ENCODE measurements at places on chromosomes 1 and 21. TPM values are rescaled to one million over a fixed set of nuclear protein-coding genes. Genes with fewer than 3 reads are reported as not detected.
A peak's percentile ranks its signal among the peaks of the same experiment; 100 is the strongest.

- peak; percentile 77 for DNase-seq
Measured at GRCh38 chr21:45041351-45041805, 33.0 kb upstream of the ADARB1 start.

DNA sequence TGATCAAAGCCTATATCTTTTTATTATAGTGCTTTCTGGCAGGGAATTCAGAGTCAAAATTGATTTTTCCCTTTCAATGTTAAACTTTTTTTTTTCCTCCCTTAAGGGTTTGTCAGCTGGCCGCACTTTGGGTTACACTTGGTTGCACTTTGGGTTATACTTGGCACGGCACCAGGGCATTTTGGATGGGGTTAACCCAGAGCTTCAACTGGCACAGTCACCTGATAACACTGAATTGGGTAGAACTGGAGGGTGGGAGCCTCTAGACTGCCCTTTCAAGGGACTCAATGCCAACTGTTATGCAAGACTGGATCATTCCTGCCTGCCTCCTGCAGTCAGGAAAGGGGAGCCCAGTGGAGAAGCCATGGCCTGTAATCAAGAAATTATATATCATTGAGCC is 211.5 kb downstream of the KCNJ6 start:
- no peak for DNase-seq

- DNase-seq: no peak
Measured at GRCh38 chr1:206633708-206634121, 1.6 kb upstream of the DYRK3 start.

DNA sequence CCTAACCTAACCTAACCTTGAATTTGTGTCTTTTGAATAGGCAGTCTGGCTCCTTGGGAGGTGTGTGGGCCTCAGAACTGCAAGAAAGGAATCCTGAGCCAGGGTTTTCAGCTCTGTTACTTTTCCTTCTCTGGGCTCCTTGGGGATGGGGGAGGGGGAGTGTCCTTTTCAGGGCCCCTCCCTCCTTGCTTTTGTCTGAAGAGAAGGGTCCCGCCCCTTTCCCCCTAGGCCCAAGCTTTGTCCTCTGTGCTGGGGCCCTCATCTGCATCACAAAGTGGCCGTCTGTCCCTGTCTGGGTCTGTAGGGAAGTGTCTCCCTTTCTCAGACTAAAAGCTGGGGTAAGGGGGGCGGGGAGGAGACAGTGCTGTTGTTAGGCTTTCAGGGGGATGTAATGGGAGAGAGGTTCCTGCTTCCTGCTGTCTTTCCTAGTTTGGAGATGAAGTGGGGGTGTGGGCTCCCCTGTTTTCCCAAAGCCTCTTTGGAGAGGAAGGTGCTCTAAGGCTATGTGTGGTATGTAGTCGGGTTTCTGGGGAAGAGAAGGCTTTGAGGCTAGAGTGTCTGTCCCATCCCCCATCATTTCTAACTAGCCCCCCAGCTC is 3.1 kb downstream of the AGO1 start:
- DNase-seq: no peak

DNA sequence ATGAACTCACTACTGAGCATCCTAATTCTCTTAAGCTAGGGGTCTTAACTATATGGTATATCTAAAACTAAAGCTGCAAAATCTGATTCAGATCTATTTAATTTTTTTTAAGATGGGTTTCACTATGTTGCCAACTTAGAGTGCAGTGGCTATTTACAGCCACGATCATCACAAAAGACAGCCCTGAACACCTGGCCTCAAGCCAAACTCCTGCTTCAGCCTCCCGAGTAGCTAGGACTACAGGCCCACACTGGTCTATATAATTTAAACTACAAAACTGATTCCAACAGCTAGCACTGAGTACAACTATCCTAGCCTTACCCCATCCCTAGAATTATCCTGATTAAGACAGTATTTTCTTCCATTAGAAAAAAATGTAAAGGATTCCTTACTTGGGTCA is 37.1 kb downstream of the EIF4G3 start:
- DNase-seq: no peak

DNA sequence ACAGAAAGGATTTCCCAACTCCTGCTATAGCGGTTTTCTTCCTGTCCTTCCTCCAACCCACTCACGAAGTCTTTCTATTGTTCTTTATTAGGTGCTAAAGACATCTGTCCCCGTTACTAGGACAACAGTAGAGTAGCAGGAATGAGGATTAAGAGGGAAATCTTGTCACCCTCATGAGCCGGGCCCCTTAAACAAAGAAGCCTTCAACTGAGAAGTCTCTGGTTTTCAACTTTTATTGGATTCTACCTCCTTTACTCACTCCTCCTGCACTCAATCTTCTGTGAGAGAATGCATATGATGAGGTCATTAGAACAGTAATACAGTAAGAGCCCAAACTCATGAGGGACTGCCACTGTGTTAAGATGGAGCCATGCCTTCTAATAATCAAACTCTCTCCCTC is 206.3 kb downstream of the OMA1 start:
- no peak for DNase-seq

DNA sequence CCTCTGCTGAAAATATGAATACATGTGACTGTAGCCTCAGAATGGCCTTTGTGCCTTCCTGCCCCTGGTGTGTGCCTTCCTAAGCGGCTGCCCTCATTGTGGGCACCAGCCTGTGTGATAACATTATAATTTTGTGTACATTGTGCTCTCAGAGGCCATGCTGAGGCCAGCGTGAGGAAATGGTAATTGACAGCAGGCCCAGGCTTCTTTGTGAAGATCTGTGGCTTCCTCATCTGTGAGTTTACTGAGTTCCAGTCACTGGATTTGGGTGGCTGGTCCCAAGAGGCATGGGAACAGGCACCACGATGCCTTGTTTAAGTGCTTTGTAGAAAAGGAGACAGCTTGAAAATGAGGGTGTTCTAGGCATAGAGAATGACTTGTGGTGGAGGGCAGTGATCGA is 389.3 kb downstream of the OMA1 start:
- no peak for DNase-seq

DNA sequence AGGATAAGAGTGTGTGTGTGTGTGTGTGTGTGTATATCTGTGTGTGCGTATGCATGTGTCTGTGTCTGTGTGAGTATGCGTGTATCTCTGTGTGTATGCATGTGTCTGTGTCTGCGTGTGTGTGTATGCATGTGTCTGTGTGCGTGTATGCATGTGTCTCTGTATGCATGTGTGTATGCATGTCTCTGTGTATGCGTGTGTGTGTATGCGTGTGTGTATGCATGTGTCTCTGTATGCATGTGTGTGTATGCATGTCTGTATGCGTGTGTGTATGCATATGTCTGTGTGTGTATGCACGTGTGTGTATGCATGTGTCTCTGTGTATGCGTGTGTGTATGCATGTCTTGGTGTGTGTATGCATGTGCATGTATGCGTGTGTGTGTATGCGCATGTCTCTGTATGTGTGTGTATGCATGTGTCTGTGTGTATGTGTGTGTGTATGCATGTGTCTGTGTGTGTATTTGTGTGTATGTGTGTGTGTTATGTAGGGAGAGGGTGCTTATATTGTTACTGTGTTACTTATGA is 247.8 kb downstream of the DYRK1A start:
- no peak for DNase-seq

DNA sequence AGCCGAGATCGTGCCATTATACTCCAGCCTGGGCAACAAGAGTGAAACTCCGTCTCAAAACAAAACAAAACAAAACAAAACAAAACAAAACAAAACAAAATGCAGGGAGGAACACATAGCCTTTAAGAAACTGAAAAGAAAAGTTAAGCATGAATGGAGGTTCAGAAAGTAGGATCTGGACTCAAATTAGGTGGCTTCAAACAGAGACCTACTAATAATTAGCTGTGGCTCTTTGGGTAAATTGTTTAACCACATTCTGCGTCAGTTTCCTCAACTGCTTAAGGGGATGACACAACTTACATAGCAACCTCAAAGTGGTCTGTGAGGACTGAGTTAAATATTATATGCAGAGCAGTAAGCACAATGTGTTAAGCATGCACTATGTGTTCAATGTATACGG is 458.2 kb downstream of the ADGRL2 start:
- DNase-seq: no peak

DNA sequence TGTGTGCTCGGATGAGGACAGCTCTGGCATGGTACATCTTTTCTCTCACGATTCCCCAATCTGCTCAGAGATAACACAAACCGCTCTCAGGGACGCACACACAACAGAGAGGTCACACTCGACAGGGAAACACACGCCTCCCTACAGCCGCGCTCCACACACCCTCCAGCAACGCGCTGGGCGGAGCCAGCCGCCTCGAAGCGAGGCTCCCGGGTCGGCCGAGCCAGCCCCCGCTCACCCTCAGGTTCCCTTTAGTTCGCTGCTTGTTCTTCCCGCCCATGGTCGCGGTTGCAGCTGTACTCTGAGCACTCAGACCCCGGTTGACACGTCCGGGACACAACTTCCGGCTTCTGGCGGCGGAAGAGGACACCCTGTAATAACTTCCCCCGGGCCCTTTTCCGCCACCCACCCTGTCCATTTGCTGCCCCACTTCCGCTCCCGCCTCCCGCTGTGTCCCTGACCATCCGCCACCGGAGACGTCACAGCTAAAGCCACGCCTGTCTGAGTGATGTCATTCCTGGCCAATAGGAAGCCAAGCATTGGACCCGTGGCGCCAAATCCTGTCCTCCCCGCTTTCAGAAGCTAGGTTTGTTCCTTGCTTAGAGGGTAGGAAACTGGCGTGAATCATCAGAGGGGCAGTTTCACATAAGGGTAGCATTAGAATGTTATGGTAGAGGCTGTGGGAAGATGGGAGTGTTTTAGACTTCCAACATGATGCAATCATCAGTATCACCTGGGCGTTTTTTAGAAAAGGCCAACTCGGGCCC is at the start of gene LTN1:
LTN1 (minus strand) TSS at position 352 of the 767 bp plus-strand sequence; CDS start at position 280, 72 bp downstream.
- DNase-seq: peak; percentile 96

- no peak for DNase-seq
Measured at GRCh38 chr1:245207056-245207638, 52.4 kb downstream of the KIF26B start.

DNA sequence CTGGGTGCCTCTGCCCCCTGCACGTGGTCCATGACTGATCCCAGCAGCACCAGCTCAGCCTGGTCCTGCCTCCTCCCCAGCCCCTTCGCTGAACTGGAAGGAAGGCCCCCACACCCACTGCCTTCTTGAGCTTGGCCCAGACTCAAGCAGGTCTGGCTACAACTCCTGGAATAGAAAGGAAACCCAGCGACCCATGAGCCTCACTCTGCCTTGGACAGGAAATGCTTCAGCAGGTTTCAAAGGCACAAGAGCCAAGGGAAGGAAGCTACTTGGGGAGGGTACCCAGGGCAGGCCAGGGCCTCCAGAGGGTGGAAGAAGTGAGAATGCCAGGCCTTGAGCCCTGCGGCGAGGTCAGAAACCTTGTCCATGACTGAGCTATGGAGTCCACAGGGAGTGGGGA is 35.9 kb upstream of the RD3 start:
- no peak for DNase-seq

- DNase-seq: no peak
Measured at GRCh38 chr1:52334906-52335528, 31.0 kb downstream of the CC2D1B start.

DNA sequence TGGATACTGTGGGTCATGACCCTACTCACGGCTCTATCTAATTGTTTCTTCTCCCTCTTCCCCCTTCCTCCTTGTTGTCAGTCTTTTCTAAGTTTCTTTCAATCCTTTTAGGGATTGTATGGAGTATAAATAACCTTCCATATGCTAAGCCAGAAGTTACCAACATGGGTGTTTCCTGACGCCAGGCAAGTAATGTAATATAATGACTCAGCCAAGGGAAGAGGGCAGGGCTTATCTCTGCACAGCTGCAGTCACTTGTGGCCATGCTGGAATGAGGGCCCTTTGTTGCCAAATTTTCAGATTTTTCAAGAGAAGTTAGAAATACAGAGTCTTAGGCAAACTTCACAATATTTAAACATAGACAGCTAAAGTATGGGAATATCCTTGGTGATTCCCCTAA is 194.6 kb downstream of the ST6GALNAC3 start:
- DNase-seq: no peak

DNA sequence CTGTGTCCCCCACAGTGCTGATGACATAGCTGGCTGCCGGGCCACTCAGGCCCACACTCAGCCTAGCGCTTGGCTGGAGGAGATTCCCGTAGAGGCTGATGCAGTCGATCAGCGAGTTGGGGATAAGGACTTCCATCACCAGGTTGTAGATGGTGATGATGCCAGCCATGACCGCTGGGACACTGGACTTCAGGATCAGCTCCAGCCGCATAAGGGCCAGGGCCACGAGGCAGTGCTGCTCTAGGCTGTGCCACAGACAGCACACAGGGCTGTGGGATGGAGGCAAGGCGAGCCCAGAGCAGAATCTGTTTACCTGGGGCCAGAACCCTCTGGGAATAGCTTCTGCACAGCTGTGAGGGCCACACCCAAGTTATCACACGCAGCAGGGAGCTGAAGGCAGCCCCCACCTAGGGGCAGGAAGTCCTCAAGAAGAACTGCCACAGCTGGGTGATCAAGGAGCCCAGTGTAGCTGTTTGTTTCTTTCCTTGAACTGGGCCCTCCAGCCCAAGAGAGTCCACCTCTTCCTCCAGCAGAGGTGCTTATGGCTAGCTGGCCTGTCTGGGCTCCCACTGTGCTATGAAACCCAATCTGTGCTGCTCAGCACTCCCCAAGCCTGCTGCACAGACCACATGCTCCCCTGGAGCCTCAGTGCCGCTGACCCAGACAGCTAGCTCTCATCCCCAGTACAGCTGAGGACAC is 6.2 kb downstream of the SLC2A1 start:
- DNase-seq: no peak

GRCh38 chr1:207648334-207649209 is 3.6 kb downstream of the CR1L start:
- no peak for DNase-seq

DNA sequence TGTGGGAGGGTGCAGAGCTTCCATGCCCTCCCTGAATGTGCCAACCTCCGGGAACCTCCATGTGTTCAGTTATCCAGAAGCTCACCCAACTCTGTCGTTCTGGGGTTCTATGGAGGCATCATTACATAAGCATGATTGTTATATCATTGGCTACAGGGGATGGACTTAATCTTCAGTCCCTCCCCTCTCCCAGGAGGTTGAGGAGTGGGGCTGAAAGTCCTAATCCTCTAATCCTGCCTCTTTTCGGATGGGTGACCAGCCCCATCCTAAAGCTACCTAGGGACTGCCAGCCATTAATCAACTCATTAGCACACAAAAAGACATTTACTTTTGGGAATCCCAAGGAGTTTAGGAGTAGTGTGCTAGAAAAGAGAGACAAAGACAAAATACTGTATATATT is 32.0 kb upstream of the PSEN2 start:
- DNase-seq: no peak

- DNase-seq: no peak
Measured at GRCh38 chr1:2429780-2430591, 17.6 kb upstream of the PEX10 start.

DNA sequence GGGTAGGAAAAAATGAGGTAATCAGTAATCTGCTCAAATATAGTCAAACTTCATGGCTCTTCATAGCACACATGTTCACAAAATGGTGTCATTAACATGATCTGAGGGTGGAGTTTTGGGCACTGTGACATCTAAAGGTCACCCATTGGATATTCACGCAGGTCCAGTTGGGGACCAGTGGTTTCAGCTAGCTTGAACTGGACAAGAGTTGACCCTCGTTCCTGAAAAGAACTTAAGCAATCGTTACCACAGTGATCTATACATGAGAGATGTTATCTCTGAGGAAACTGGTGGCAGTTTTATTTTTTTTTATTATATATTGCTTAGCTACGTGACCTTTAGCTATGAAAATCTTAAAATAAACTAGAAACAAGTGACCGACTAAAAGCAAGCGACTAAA is 3.0 kb upstream of the OR2C3 start:
- DNase-seq: no peak

- DNase-seq: no peak
Measured at GRCh38 chr21:39430457-39430856, 15.1 kb downstream of the LCA5L start.

The TCHHL1 gene
- total RNA-seq: not detected

The SPAG17 gene
- total RNA-seq: 0.16 TPM

The LRP8 gene
- 5.9 TPM for total RNA-seq

The WNT2B gene
- 5.0 TPM for total RNA-seq

The KCNA3 gene
- total RNA-seq: 3.1 TPM

All from omental fat pad (tissue), 4 donors.